HL-60 (cell line): ENCODE measurements at places on chromosomes 3 and 15.

DNA sequence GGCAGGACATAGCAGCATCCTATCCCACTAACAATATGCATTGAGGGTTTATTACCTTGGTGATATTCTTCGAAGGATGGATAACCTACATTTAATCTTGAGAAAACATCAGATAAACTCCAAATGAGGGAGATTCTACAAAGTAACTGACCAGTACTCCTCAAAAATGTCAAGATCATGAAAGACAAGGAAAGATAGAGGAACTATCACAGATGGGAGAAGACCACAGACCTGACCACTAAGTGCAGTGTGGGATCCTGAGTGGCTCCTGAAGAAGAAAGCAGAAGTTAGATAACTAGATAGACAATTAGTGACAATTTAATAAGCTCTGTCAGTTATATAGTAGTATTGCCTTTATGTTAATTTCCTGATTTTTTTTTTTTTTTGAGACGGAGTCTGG is 17.7 kb upstream of the CGNL1 start:
- no peak for DNase-seq

- DNase-seq, result no peak
These were observed 786.4 kb downstream of the MCTP2 start for GRCh38 chr15:95017666-95018328.

DNA sequence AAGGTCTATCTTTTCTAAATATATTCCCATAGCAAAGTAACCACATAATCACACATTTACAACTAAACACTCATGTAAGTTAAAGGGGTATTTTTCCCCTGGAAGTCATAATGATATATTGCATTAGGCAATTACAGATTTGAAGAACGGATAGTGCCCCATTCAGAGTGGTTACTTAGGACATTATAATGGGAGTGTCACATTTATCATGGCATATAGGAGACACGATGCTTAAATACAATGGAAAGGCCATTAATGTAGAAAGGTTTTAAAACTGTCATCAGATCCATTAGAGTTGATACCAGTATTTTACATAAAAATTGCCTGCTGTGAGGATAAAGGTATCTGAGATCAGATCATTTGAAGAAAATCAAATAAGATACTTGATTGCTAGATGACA is 582.0 kb upstream of the SEMA6D start:
- DNase-seq, result no peak

DNA sequence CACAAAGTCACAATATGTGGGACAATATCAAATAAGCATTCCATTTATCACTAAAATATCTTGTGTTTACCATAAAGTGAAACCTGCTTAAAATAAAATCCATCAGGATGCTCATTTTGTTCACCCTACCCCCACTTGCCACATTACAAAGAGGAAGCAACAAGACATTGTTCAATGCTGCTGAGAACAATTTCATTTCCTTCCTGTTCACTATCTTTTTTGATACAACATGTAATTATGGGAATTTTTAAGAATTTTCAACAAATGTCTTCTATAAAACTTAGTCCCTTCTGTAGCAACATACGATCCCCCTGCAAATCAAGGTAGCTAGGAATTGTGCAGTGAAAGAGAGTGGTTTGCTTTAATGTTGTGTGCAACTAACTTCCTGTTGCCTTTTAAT is 34.9 kb upstream of the GPR160 start:
- DNase-seq, result peak; percentile 50

GRCh38 chr3:168495932-168496331 is 400.2 kb upstream of the GOLIM4 start:
- no peak for DNase-seq

GRCh38 chr3:62131050-62131449 is 242.3 kb downstream of the FEZF2 start:
- no peak for DNase-seq

DNA sequence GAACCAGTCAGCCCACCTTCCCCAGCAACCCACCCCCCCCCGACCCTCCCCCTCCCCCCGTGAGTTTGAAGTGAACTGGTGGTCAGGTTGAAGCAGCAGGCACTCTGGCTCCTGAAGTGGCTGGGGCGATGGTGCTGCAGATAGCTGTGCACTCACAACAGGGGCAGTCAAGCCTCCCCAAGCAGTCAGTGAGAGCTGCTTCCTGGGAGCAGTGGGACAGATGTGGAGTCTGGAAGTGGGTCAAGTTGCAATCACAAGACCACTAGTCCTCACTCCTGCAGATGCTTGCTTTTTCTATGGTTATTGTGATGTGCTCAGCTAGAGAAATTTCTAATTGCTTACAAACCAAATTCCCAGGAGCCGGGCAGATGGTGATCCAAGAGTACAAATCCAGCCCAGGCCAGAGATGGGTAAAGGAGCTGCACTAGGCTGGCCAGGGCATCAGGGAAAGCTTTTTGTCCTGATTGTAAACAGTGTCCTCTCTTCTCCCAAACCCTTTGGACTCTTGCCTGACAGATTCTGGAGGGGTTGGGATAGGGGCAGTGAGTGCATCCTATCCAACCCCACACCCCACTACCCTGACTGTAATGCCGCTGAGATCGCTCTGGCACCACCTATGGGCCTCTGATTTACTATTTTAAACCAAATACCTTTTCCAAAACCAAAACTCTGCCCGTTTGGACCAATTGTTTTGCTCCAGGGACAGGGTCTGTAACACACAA is 9.8 kb upstream of the CLPX start:
- DNase-seq, result no peak

DNA sequence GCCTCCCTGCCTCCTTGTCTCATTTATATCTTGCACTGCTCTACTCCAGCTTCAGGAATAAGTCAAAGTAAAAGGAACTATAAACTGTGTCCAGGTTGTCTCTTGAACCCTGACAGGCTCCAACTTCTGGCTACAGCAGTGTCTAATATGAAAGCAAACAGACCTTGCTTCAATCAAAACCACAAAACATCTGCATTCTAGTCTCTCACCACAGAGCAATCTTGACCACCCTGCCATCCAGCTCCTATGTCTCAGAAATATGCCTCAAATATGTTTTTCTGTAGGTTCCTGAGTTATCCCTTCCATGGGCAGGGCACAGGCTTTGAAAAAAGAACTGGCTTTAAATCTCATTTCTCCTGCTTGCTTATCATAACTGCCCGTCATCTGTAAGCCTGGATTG is 13.0 kb upstream of the RAMAC start:
- DNase-seq, result no peak

DNA sequence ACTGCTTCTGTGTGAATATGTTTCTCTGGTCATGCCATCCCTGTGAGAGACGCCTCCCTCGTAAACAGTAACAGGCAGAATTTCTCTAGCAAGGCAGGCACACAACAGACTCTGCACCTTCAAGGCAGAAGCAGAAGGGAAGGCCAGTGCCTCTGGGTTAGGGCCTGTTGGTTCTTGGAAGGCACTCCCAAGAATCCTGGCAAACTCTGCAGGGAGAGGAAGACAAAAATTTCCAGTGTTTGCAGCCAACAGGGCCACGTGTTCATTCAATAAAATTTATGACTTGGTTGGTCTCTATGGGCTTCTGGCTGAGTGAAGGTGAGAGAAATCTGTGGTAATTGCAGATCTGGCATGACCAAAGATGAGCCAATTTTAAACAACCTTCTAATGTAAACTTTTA is 39.3 kb downstream of the NFKBIZ start:
- DNase-seq, result no peak

- DNase-seq, result no peak
These were observed 121.1 kb upstream of the GOLIM4 start for GRCh38 chr3:168216851-168217250.

DNA sequence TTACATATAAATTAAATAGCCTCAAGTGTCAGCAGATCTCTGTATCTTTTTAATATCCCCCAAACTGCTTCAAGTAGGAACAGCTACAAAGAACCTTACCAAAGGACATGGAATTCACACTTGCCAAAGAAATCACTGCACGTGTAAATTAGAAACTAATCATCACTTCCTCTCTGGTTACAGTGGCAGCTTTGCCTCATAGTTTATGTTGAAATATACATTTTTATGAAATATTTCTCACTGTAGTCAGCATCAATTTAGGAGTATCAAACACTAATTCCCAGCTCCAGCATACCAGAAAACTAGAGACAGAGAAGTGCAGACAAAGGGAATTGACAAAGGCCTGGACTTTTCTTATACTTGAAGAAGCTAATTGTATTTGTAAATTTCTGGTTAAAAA is 260.9 kb downstream of the TIGIT start:
- no peak for DNase-seq
